Purkinje cell (primary cell): ENCODE measurements at places on chromosomes 13 and 19. TPM values are rescaled to one million over a fixed set of nuclear protein-coding genes. Genes with fewer than 3 reads are reported as not detected.

The DPF1 gene
- 0.87 TPM in 1 of 2 replicates, not detected in the other for polyA plus RNA-seq

The IGFL1 gene
- not detected in 2 replicates for polyA plus RNA-seq

The SF3A2 gene
- 0.16 and 0.43 TPM in 2 replicates for polyA plus RNA-seq

The TNFSF9 gene
- 0.14 and 1.9 TPM in 2 replicates for polyA plus RNA-seq

The SUPT5H gene
- 60.5 and 76.2 TPM in 2 replicates for polyA plus RNA-seq

The C19orf85 gene
- polyA plus RNA-seq, result not detected in 2 replicates

The ZNF17 gene
- polyA plus RNA-seq, result 3.6 and 9.0 TPM in 2 replicates

The SUPT20H gene
- 20.3 and 27.6 TPM in 2 replicates for polyA plus RNA-seq

The ZNF433 gene
- 2.7 and 4.4 TPM in 2 replicates for polyA plus RNA-seq

The DKKL1 gene
- polyA plus RNA-seq, result not detected in 2 replicates

The FAM216B gene
- not detected in 2 replicates for polyA plus RNA-seq

The CD37 gene
- 0.86 and 9.6 TPM in 2 replicates for polyA plus RNA-seq
